ENCODE measurements at places on chromosomes 5 and 9.

GRCh38 chr5:38758774-38759600 lies 86.8 kb upstream of the OSMR start:
- DNase-seq: no peak

- DNase-seq: no peak
These were observed 133.1 kb downstream of the DOCK8 start for GRCh38 chr9:347667-348292.

DNA sequence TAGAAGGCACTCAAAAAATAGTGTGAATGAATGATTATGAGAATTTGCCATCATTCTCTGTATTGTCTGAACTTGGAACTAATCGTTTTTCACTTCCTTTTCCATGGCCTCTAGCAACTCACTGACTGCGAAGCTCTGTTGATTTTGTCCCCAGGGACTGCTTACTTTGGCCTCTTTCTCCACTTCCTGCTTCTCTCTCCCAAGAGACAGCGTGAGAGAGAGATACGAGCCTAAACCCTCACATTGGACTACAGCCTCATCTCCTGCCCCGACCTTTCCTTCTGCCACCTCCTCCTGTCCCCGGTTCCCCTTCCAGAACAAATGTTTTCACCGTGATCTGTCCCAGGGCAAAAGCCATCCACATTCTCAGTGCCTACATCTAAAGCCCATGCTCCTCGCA lies 300.8 kb upstream of the PANK3 start:
- no peak for DNase-seq

DNA sequence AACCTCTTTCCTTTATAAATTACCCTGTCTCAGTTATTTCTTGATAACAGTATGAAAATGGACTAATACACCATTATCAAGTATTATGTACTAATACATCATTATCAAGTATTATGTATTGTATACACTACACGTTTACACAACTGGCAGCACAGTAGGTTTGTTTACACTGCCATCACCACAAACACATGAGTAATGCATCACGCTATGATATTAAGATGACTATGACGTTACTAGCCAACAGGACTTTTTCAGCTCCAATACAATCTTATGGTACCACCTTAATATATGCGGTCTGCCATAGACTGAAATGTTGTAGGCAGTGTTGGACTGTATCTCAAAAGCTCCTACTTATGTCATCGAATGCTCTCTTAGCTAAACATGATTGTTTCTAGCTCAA lies 28.2 kb downstream of the PRELID2 start:
- no peak for DNase-seq

GRCh38 chr5:79845448-79846197 lies 145.4 kb downstream of the MTX3 start:
- DNase-seq: no peak

GRCh38 chr5:143469125-143469524 lies 65.6 kb upstream of the NR3C1 start:
- DNase-seq: no peak

DNA sequence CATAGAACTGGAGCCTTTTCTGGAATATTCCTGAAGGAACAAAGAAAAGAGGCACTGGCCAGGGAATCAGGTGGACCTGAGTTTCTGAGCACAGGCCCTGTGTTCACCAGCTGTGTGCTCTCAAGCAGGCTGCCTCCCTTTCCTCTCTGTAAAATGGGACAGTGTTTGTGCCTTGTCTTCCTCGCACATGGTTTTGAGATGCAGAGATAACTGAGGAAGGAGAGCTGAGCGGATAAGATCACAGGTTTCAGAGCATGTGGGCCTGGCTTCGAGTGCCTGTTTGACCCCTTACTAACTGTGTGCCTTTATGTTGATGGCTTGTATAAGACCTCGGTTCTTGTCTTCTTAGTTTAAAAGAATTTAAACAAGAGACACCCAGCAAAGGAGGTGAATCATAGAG lies 46.2 kb upstream of the HAND1 start:
- DNase-seq: no peak

- no peak for DNase-seq
These were observed 152.8 kb upstream of the IER5L start for GRCh38 chr9:129330711-129331492.

DNA sequence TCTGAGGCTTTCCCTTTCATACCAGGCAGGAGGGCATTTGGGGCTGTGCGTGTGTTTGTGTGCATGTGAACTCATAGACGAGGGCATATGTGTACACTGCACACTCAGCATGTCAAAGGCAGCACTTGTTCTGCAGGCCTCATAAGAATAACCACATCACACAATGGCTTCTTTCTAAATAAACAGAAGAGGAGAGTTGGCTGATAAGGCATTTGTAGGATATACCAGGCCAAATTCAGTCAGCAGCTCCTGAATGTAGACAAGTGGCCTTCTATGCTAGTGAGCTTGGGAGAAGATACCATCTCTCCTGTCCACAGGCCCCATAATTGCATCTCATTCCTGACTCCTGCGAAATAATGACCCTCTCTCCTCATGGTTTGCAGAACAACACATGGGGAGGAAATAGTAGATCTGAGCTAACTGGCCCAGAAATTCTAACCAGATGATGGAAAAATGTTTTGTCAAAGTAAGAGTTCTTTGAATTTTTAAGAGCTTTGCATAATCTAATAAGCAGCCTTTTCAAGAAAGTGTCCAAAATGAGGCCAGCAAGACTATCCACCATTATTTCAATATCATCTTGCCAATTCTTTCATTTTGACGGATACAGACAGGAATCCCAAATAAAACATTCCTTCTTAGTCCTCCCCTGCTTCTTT lies 60.5 kb upstream of the GAS1 start:
- no peak for DNase-seq

DNA sequence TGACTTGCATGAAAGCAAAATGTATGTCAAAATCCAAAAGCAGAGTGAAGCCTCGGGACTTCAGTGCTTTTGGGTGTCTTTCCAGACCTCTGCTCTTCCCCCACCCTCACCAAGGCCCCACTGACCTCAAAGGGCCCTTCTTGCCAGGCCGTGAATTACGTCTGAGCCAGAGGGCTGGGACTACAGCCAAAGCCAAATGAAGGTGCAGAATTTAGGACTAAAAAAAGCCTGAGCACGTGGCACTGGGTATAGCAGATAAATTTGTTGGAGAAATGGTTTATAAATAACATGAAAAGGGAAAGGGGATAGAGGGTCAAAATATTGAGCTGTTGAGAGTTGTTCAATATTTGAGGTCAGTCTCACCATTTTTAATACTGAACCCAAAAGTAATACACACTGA lies 163.4 kb downstream of the GHR start:
- no peak for DNase-seq

- DNase-seq: no peak
These were observed 15.0 kb downstream of the ABHD17B start for GRCh38 chr9:71895955-71896354.

DNA sequence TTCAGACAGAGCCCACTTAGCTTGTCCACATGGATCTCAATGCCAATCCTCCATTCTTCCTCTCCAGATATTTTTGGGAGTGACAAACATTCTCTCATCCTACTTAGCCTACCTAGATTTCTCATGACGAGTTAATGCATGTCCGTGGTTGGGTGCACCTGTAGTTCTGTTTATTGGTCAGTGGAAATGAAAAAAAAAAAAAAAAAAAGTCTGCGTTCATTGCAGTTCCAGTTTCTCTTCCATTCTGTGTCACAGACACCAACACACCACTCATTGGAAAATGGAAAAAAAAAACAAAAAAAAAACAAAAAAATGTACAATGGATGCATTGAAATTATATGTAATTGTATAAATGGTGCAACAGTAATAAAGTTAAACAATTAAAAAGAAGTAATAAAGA lies 59.0 kb downstream of the BASP1 start:
- no peak for DNase-seq

GRCh38 chr5:112419164-112419985 lies at the start of gene EPB41L4A:
EPB41L4A (minus strand) TSS chr5:112419277; CDS start chr5:112419039, 238 bp downstream.
- DNase-seq: no peak

GRCh38 chr5:36728697-36729543 lies 122.5 kb downstream of the SLC1A3 start:
- no peak for DNase-seq

GRCh38 chr9:37582548-37583157 lies 6.5 kb upstream of the FBXO10 start:
- no peak for DNase-seq

GRCh38 chr9:85225180-85225579 lies 516.6 kb downstream of the AGTPBP1 start:
- DNase-seq: no peak

- no peak for DNase-seq
These were observed 265.0 kb upstream of the IRX4 start for GRCh38 chr5:2147504-2148311.

- DNase-seq: no peak
These were observed 53.6 kb upstream of the RANBP6 start for GRCh38 chr9:6068983-6069382.

- no peak for DNase-seq
These were observed 1012.3 kb downstream of the CDH9 start for GRCh38 chr5:26026044-26026443.

DNA sequence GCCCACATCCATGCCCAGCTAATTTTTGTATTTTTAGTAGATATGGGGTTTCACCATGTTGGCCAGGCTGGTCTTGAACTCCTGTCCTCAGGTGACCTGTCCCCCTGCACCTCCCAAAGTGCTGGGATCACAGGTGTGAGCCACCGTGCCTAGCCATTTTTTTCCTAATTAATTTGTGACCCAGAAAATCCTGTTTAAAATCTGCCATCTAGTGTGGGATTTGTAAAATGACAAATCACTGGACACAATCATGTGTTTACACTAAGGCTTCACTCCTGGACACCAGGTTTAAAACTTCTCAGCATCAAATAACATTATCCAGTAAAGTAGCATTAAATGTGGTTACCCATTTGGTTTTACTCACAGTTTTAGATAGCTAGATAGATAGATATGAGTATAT lies 18.6 kb upstream of the KDM4C start:
- DNase-seq: no peak

DNA sequence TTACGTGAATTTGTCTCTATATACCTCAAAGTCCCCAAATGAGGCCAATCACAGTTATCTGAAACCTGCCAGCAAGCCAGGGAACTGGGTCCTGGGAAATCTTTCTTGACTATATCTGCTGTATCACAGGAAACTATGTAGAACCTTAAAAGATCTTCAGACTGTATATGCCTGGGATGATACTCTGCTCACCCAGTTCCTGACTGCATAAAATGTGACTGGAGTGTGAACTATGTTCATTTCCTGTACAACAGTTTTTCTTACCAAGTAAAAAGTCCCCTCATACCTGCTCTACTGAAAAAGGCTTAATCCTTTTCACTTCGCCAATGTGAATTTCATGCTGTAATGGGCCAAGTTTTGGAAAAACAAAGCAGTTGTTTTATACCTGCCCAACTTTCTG lies 162.9 kb downstream of the ELAVL2 start:
- DNase-seq: no peak

DNA sequence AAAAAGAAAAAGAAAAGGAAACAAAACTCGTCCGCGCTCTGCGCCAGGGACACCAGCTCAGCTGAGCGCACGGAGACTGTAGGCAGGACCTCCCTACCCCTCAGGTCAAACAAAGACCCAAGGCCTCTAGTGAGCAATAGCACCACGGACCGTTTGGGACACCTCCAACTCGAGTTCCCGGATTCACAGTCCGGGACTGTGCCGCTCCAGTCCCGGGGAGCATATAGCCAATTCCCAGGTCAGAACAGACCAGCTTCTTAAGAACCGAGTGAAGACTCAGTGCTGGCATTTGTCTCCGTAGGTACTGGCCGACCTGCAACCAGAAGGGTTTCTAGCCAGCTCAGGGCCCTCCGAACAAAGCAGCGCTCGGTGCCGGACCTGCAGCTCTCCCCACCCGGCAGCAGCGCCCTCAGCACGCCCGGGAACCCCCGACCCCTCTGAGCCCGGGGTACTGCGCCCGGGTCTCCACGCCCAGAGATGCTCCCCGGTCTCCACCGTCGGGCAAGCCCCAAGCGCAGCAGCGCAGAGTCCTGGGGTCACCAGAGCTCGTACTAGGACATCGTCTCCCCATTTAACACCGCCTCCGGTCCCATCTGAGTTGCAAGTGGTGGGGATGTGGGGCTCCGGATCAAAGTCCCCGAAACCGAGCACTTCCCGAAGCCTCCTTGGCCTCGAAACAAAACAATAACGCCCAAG lies 591 bp downstream of the ABCA1 start:
- no peak for DNase-seq

DNA sequence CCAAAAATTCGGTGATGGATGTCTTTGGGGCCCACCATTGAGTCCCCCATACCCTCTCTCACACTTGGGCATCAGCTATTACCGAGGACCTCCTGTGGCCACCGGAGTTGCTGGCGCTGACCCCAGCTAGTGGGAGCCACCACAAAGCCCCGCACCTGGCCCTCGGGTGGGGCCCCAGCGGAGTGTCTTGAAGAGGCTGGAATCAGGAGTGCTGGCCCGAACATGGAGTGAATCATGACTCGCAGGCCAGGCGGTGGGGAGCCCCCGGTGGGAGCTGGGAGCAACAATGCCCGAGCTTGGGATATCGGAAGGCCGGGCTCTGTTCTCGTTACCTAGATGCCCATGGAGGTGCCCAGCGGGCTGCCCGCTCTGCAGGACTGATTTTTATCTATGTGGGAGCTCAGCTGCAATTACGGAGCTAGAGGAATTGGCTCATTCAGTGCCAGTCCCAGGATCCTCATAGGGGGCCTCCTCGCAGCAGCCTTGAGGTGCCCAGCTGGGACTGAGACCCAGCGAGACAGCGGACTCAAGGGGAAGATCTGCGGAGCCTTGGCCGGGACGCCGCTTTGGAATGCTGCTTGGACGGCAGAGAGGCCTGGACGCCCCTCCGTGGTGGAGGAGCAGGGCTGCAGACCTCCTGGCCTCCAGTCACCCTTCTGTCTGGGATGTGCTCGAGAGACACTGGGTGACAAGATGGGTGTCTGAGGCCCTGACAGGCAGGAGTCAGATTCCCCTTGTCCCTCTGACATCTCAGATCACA lies 70.8 kb downstream of the PSMB7 start:
- no peak for DNase-seq
